ENCODE measurements at places on chromosomes 7 and 10. TPM values are rescaled to one million over a fixed set of nuclear protein-coding genes. Genes with fewer than 3 reads are reported as not detected.
A peak's percentile ranks its signal among the peaks of the same experiment; 100 is the strongest.

- DNase-seq: no peak
Observed at GRCh38 chr10:124605856-124606812, 138.0 kb downstream of the FAM53B start.

- DNase-seq: no peak
Observed at GRCh38 chr7:142000244-142000643, 4.6 kb downstream of the MGAM start.

DNA sequence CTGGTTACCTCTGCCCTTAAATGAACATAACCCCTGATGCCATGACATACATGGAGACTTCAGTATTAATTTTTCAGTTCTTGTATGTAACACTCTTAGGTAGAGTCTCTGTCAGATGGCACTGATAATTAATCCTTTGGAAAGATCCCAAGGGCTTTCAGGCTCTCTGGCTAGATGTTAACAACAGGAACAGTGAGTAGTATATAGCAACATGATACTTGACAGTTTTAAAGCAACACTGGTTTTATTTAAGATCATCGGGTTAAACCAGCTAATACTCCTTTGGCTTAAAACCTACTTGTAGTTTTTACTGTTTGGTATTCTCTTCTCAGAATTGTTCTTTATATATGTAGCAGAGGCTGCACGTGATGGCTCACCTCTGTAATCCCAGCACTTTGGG is 27.3 kb downstream of the AHCYL2 start:
- no peak for DNase-seq

DNA sequence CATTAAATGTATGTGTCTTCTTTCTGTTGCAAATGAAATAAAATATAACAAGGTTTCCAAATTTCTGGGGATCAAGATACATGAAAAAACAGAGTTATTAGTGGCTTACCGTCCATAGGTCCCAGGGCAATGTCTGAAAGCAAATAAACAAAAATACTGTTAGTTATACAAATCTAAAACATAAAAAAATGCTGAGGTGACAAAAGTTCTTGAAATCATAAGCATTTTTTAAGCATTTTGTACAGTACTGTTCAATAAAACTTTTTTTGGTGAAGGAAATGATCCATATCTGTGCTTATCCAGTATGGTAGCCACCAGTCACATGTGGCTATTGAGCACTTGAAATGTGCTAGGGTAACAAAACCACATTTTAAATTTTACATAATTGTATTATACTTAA is 158.6 kb upstream of the TARP start:
- no peak for DNase-seq

DNA sequence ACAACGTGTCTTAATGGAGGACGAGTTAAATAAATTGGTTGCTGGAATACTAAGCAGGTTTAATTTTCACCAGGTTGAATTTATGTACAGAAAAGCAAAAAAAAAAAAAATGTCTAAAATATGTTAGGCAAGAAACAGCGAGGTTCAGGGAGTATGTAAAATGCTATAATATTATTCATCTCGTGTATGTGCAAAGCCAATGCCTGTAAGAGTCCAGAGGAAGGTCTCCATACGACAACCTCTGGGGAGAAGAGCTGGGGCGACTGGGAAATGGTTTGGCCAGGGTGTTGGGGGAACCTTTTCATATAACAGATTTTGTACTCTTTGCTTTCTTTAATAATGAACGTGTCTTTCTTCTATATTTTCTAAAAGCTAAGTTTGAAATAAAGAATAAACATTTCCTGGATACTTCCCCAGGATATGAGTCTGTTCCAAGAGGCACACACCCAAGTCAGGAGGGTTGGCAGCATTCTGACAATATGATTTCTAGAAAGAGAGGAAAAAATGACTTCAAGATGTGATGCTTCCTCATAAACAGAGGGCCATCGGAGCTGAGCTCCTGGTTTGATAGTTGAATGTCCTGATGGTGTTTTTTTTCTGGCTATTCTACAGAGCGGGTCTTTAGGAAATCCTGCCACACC is 208.6 kb upstream of the MGMT start:
- no peak for DNase-seq

Gene OR2A1
- not detected for total RNA-seq

- no peak for DNase-seq
Observed at GRCh38 chr10:12595936-12596576, 246.7 kb downstream of the CAMK1D start.

Gene CHAT
- 0.27 TPM for total RNA-seq

DNA sequence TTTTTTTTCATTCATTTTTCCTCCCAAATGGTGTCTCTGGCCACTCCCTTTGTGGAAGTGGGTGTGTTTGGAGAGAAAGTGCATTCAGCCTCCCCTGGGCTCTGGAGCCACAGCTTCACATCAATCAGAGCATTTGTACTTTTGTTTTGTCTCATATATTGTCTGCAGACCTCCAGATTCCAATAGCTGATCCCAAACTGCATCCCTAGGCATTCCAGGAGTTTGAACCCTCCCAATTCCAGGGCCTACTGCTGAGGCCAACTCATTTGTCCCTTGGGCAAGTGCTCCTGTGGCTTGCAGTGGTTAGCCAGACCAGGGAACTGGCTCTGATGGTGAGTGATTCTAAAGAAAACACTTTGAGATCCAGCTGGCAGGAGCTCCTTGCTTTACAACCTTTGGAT is 163.3 kb downstream of the IPMK start:
- no peak for DNase-seq

DNA sequence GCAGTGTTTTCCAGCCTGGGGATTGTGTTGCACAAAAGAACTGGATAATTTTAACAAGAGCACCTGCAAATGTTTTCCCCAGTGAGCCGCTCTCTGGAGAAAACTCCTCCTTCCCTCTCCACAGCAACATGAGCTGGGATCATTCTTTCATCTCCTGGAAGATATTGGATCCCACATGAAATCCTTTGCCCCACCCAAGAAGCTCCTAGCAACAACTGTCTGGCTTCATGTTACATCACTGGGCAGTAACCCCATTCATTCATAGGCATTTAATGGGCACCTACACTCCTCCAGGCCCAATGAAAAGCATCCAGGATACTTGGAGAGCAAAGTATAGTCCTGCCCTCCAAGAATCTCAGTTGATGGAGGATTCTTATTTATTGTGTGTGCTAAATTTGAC is 27.2 kb downstream of the LSM5 start:
- DNase-seq: no peak

- DNase-seq: peak; percentile 89
Observed at GRCh38 chr10:69800109-69800508, 1.6 kb upstream of the COL13A1 start.

Data from hepatocyte (in vitro differentiated cells).